ENCODE measurements at places on chromosomes 11 and 22. TPM values are rescaled to one million over a fixed set of nuclear protein-coding genes. Genes with fewer than 3 reads are reported as not detected.

GSTT2 gene
- not detected for total RNA-seq

VWA5A gene
- 4.7 TPM for total RNA-seq

KCNA4 gene
- total RNA-seq, result not detected

FOLH1 gene
- total RNA-seq, result not detected

FIBIN gene
- total RNA-seq, result not detected
